Cerebellar nuclear complex (tissue), 1 donor: ENCODE measurements at places on chromosomes 5 and 9.

- no peak for DNase-seq
Observed at GRCh38 chr5:168047043-168047668, 244.3 kb upstream of the WWC1 start.

DNA sequence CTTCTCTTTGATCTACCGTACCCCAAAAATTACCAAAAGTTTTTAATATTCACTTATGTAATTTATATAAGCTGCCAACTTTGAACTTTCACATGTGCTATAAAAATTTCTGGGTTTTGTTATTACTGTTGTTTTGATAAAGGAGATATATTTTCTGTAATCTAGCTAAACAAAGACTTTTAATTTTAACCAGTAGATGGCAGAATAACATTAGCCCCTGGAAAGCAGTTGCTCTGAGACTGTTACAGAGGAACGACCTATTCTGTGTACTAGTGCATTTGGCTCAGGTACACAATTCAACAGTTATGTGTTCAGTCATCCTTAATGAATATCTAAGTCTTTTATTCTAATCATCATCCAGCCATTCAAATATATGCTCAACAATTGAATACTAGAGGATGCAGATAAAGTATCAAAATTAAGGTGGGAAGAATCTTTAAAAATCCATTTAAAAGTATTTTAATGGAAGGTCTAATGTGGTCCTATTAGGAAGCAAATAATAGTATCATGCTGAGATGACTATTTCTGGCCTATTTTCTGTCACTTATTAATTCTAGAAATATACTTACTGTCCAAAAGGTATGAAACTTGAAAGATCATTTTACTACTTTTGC is 8.6 kb downstream of the KLHL9 start:
- no peak for DNase-seq

DNA sequence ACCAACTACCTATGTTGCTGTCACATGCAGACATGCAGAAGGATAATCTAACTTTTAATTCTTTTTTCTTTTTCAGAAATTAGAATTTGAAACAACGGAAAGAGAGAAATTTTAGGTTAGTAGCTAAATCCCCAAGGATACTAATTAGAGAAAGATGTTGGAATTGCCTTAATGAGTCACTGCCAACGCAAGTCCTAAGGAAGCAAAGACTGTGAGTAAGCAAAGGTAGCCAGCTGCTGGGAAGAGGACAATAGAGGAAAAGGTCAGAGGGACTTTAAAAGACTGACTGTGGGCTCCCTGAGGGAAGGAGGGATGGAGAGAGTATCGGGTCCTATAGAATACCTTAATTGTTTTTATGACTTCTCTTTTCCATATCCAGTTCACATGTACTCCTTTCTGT is 461.9 kb upstream of the PAPPA start:
- DNase-seq, result no peak

DNA sequence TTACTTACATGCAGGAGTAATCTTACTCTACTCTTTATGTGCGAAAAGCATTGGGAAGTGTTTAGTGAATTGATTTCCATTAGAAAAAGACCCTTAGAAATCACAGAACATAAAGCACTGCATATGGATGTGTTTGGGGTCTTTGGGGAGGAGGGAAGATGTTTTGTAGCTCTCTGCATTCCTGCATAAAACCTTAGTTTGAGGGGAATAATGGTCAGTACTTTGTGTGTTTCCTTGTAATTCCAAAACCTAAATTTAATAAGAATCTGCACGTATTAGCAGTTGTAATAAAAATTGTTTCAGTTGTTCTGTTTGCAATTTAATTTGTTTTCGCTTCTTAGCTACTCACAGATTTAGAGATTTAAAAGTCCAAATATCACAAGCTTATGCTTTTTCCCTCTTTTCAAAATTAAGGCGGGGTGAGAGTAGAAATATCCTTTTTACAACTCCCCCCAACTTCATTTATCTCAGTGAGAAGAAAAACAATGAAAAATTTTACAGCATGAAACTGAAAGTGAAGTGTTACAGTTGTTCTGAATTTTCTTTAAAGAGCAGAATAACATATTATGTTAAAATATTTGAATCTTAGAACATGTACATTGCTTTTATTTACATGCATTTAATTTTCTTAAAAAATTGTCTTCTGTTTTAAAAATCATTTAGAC is 143.8 kb downstream of the SMARCA2 start:
- peak; percentile 4 for DNase-seq

GRCh38 chr5:94316916-94317838 is 301.2 kb downstream of the KIAA0825 start:
- DNase-seq, result no peak

DNA sequence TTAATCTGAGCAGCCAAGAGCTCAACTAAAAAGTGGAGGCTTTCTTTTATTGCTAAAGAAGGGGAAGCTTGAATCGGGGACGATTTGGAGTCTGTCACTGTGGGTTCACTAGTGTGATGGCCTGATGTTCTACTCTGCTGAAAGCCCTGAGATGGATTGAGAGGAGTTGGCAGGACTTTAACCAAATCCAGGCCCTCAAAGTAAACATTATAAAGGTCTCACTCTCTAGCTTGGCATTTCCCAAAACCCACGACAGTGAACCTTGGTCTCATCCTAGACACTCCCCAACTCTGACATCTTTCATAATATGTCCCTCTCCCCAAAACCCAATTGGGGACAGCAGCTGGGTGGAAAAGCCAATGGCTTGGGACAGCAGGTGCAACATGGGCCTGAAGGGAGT is 32.7 kb downstream of the TMOD1 start:
- DNase-seq, result no peak

DNA sequence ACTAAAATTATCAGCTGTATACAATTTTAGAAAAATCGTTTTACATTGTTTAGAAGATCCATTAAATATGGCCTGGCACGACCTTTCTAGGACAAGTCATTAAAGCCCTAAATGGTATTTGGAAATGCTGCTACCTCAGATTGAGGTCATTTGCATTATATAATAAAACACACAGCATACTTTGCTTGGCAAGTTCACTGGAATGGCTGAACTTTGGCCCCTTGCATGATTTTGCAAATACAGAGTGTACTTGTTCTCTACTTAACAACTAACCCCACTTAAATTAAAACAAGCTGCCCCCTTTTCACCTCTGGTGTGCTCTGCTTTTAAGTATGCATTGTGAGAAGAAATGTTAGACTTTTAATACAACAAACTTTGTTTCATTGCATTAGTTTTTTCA is 860.1 kb downstream of the PTPRD start:
- no peak for DNase-seq

- no peak for DNase-seq
Observed at GRCh38 chr9:68522954-68523353, 17.7 kb downstream of the TMEM252 start.
